ENCODE measurements at places on chromosomes 5 and 9.

GRCh38 chr5:6110441-6111005 is 267.8 kb downstream of the MED10 start:
- no peak for DNase-seq

GRCh38 chr9:14960881-14961280 is 50.7 kb upstream of the FREM1 start:
- DNase-seq = no peak

DNA sequence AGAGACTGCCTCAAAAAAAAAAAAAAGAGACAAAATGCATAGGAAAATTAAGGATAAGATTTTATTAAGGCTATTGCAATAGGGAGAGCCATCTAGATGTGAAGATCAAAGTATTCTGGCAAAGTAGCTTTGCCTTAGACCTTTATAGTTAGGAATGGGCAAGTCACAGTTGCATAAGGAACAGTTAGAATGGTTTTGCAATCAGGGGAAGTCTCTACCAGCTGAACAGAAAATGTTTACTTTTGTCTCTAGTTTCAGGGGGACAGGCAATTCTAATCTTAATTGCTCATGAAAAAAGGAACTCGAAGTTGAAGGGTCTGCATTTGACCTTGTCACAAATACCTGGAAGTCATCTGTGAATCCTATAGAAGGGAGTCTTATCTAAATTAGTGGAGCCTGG is 13.1 kb upstream of the ATP6V1G1 start:
- DNase-seq = no peak

- DNase-seq = no peak
Measured at GRCh38 chr5:157993201-157993600, 134.3 kb upstream of the CLINT1 start.

DNA sequence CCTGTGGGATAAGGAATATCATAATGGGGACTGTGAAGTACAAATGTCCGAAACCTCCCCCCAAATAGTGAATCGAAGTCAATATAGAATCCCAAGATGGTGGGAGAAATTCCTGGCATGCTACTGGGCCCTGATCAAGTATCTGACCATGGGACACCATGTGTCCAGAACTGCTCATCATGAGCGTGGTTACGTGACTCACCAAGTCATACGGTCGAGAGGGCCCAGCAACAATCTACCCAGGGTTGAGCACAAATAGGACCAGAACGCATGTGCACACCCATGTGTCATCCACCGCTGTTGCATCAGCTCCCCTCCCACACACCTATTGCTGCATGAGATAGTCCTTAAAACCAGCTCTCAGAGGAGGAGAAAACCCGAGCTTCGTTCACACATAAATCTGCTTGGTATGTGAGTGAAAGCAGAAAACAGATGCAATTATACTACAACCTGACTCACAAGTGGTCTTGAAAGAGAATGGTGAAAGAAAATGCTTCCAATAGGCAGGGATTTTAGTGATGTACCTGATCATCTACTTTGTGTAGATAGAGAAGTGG is 353.2 kb downstream of the CWC27 start:
- no peak for DNase-seq

- no peak for DNase-seq
Measured at GRCh38 chr5:96297290-96297689, 135.8 kb downstream of the PCSK1 start.

GRCh38 chr9:120158221-120158620 is 421.7 kb downstream of the CDK5RAP2 start:
- DNase-seq = no peak

All from Right ventricle myocardium superior (tissue), 1 donor.